ENCODE measurements at places on chromosomes 16 and 17. TPM values are rescaled to one million over a fixed set of nuclear protein-coding genes. Genes with fewer than 3 reads are reported as not detected.

- DNase-seq, result no peak
Measured at GRCh38 chr16:79293836-79294460, 306.6 kb downstream of the MAF start.

Gene GCGR
- polyA plus RNA-seq, result 0.15 TPM

DNA sequence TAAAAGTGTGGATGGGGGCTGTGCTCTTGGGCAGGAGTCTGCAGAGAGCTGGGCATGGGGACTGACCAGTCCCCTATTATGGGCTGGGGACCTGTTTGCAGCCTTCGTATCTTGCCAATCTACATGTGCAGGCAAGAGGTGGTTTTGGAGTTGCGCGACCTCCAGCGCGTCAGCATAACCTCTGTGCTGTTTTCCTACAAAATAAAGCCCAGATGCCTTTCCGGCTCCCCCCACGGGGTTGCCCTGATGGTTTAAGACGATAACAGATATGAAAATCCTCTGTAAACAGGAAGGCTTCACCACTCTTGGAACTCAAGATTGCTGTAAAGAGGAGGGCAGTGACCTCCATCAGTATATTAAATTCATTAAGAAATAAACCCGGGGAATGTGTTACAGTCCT, 16.5 kb upstream of the SPPL2C start:
- DNase-seq, result no peak

DNA sequence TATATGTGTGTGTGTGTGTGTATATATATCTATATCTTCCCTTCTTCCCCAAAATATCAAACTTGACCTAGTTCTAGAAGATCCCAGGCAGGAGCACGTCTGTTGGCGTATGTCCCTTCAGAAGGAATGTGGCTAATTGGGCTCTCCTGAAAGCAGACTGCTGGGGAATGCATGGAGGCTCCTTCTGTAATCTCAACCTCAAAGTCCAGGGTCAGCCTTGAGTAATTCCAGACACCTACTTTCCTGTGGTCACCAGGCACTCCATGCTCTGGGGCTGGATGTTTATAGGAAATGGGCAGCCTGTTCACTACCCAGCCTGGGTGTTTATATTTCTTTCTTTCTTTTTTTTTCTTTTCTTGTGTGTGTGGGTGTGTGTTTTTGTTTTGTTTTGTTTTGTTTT, 13.4 kb downstream of the BCO1 start:
- no peak for DNase-seq

DNA sequence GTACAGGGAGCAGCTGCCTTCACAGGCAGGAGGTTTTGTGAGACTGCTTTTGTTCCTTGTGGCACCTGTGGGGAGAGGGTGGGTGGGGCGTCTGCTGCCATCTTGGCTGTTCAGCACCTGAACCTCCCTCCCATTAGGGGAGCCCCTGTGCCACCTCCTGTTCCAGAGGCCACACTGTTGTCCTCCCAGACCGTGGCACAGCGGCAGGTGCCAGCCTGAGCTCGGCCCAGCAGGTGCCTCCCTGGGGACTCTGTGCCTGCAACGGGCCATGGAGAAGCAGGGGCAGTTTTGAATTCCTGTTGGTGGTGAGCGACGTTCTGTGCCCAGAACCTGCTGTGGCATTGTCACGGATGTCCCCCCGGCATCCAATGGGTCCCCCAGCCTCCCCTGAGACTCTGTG, 9.9 kb downstream of the LGALS3BP start:
- DNase-seq, result no peak

- DNase-seq, result peak; percentile 93
Measured at GRCh38 chr17:18258356-18259038, at the start of gene FLII. Gene FLII (minus strand): TSS chr17:18258738. CDS start chr17:18258690, 48 bp downstream.

DNA sequence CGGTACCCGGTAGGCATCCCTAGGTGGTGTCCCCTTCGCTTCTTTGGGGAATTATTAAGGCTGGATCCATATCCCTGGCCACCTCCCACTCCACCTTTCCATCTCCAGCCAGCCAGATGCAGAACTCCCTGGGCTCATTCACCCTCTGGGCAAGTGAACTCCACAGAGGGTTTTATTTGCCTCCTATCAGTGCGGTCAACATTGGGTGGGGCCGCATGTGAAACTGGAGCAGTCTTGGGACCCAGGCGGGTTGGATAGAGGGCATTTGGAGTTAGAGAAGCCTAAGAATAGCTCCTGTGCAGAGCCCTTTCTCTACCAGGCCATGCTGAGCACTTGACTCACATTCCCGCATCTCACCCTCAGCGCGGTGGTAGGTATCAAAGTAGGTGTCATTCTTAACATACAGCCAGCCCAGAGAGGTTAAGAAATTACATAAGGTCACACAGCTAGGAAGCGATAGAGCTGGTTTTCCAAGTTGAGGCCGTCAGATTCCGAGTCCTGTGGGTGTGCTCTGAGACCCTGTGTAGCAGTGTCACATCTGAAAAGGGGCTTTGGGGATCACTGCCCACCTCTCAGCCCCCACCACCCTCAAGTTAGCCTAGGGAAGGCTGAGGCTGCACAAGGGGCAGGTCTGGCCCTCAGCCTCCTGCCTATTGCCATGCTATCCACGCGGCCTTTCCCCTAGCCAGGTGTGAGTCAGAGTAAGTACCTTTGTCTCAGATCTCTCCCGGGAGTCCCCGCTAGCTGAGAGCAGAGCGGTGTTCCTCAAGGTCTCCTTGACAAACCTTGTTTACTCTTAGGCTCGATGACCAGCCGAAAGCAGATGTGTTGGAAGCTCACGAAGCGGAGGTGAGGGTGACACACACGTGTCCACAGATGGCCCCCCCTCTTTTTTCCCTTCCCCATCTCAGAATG, 26.9 kb upstream of the LGALS9 start:
- DNase-seq, result no peak

DNA sequence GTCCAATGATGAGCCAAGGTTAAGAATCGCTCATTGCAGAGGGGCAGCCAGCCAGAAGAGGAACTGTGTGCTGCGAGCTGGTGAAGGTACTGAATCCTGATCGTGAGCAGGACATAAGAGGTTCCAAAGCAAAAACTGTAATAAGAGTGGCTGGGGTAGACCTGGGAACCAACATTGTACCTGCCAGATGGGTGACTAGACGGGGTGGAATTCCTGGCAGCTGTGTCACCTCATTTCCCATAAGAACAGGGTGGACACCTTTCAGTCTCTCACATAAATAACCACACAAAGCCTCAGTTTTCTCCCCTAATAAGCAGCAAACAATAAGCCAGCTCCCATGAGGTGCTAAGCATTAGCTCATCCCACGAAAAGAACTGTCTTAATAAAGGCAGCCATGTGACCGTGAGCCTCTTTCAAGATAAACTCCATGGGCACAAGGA, 290.3 kb downstream of the SOX9 start:
- no peak for DNase-seq

DNA sequence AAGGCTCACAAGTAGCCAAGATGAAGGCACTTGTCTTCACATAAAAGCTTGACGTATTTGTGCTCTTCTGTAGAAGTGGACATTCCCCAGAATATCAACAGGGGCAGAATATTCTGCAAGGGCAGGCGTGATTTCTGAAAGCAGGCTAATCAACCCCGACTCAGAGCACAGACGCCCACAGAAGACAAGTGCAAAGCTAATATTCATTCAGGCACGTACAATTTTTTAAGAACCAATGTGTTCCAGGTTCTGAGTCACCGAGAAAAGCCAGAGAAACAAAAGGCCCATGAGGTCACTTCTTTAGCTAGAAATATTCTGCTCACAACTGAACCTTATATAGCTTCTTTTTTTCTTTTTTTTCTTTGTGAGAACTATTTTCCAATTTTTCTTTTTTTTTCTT, 121.6 kb downstream of the DNAH9 start:
- DNase-seq, result no peak

DNA sequence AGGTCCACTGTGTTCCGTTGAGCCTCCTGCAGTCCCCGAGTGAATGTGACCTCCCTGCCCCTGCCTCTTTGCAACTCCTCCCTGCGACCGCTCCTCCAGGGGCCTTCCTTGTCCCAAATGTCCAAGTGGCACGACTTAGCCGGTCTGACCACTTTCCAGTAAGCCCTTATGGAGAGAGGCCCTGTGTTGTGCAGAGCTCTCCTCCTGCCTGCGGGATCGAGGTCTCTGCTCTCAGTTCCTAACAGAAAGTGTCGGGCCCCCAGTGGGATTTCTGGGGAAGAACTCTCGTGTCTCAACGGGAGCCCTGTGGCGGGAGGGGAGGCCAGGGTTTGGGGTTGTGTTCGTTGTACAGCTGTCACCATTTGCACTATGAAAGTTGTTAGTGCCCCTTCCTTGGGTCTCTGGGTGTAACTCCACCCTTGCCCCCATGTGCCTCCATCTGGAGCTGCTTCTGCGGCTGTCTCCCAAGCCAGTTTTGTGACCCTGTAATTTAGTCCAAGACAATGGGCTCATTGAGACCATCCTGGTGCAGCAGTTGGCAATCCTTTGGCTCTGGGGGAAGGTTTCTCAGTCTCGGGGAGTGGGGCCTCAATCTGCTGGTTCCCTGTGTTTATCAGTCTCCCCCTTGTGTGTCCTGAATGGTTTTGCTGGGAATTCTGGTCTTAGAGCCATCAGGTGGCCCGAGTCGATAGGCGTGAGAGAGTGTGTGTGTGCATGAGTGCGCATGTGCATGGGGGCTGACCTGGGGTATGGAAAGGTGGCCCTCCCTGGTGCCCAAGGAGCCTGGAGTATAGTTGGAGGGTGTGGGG, 234.5 kb downstream of the SEC14L1 start:
- DNase-seq, result no peak

DNA sequence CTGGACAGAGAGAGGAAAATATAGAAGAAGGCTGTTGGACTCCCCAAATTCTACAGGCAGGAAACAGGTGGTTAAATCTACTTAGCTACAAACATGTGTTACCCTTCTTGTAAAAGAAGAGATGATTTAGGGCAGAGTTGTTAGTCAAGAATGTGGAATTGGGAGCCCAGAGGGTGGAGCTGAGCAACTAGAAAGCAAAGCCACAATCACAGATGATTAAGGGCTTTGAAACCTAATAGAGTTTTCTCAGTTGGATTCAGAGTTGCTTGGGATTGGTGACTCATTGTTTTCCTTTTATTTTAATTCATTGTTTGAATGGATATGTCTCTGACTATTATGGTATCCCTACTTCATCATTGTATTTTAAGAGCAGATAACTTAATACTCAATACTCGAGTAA, 6.2 kb downstream of the ACSM5 start:
- no peak for DNase-seq

- DNase-seq, result no peak
Measured at GRCh38 chr17:72193391-72194106, 72.7 kb downstream of the SOX9 start.

Gene DRC3
- polyA plus RNA-seq, result 2.4 TPM

Gene RUNDC3A
- polyA plus RNA-seq, result 1.2 TPM

GRCh38 chr17:62688398-62689160, 61.1 kb downstream of the MRC2 start:
- no peak for DNase-seq

DNA sequence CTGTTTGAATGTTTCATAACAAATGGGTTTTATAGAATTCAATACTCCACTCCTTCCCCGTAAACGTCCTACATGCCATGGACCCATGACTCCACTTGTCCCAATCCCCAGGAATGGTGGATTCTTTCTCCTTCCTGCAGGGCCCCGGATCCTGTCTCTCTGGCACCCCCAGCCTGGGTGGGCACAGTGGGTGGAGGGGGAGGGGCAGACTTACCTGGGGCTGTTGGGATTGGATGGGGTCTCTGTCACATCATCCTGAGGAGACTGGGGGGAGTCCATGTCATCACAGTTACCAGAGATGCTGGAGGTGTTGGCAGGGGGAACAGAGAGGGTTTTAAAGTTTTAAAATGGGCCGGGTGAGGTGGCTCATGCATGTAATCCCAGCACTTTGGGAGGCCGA, 13.2 kb downstream of the TRPV3 start:
- no peak for DNase-seq

DNA sequence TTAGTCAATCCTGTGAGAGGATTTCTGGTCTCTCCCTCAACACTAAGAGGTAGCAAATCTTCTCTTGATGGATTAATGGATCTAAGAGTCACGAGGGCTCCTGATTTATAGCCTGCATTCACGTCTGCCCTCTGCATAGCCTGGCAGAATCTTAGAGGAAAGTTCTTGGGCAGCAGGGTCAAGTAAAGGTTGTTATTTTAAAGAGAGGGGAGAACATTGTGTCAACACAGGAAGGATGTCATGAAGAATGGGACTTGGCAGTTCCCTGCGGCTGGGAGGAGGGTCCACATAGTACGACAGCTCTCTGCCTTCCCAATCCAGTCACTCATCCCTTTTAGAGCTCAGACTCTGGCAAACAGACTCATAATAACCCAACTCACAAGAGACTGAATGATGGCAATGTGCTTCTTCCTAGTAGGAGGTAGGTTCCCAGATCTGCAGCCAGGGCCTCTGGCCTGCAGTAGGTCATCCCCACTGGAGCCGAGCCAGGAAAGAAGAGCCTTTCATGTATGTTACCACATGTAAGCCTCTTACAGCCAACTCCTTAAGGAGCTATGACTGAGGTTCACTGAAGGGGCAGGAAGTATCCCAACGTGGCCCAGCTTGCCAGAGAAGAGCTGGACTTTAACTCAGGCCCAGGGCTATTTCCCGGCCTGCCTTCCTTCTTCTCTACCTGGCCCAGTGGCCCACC, 25.4 kb upstream of the RPTOR start:
- DNase-seq, result no peak

GRCh38 chr17:59839651-59840328, 53.0 kb downstream of the TUBD1 start:
- DNase-seq, result no peak

- no peak for DNase-seq
Measured at GRCh38 chr16:51831595-51832367, 680.7 kb upstream of the SALL1 start.

Gene VPS9D1
- polyA plus RNA-seq, result 7.4 TPM

GRCh38 chr16:87415441-87415840, 23.3 kb downstream of the MAP1LC3B start:
- DNase-seq, result peak; percentile 20

Gene MT2A
- 176 TPM for polyA plus RNA-seq

Gene CPNE7
- 2.9 TPM for polyA plus RNA-seq

- DNase-seq, result no peak
Measured at GRCh38 chr16:60107871-60108270, 1373.8 kb upstream of the GOT2 start.

DNA sequence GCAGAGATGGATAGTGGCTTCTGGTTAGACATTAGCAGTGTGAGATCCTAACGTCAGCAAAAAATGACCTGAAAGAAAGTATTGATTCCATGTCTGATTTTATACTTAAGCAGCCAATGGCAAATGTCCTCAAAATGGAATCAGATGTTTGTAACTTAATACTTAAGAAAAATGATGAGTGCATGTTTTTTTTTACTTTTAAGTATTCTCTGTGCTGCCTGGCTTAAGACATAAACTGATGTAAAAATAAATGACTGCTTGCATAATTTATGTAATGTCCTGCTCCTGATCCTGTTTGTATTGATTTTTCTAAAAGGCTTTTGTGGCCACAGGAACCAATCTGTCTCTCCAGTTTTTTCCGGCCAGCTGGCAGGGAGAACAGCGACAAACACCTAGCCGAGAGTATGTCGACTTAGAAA, 7.4 kb downstream of the CBFB start:
- no peak for DNase-seq

Gene HIRIP3
- polyA plus RNA-seq, result 12.5 TPM

- no peak for DNase-seq
Measured at GRCh38 chr17:47288531-47289116, 35.0 kb downstream of the ITGB3 start.
